NCI-H2171 (cell line): ENCODE measurements at places on chromosomes 1 and 21.

- DNase-seq, result no peak
Observed at GRCh38 chr1:56501888-56502287, 77.5 kb downstream of the PLPP3 start.

DNA sequence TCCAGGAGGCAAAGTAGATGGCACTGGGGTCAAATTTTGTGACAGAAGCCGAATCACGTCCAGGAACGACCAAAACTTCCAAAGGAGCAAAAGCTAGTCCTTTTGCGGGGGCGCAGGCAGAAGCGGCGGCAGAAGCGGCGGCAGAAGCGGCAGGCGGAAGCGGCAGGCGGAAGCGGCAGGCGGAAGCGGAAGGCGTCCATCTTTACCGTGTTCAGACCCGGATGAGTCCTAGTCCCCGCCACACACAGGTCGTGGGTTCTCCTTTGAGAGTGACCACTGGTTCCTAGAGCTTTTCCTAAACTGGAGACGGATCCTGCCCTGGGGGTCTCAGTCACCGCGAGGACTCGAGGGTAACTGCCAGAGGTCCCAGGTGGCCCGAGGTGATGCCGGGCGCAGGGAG lies 53.6 kb downstream of the POFUT2 start:
- DNase-seq, result no peak

GRCh38 chr1:155569988-155570592 lies 7.5 kb upstream of the ASH1L start:
- DNase-seq, result no peak

DNA sequence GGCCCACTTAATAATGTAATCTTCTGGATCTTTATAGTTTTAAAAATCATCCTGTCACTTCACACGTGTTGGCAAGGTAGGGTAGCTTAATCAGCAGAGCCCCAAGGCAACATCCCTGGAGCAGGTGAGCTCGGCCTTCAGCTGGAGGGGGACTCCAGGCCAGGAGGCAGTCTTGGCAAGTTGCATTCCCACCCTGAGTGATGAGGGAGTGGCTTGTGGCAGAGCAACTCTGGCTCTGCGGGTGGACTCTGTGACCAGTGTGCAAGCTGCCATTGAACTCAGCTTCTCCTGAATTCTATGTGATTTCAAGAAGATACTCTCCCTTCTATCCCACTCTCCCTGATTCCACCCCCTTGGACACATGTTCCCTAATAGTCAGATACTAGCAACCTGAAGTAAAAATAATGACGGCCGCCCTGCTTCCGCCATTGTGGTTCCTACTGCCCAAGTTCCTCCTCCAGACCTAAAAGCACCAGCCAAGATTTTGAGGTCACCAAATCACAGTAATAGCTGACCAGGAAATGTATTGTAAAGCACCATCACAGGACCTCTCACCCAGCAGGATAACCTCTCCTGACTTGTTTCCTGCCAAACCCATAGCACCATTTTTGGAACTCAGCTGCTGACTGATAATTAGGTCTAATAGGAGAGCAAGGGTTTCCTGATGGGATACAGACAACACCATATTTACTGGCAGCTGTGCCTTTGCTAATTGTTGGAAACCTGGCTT lies 11.5 kb upstream of the LYST start:
- DNase-seq, result peak; percentile 37

- no peak for DNase-seq
Observed at GRCh38 chr21:18771845-18772380, 368.3 kb upstream of the TMPRSS15 start.

DNA sequence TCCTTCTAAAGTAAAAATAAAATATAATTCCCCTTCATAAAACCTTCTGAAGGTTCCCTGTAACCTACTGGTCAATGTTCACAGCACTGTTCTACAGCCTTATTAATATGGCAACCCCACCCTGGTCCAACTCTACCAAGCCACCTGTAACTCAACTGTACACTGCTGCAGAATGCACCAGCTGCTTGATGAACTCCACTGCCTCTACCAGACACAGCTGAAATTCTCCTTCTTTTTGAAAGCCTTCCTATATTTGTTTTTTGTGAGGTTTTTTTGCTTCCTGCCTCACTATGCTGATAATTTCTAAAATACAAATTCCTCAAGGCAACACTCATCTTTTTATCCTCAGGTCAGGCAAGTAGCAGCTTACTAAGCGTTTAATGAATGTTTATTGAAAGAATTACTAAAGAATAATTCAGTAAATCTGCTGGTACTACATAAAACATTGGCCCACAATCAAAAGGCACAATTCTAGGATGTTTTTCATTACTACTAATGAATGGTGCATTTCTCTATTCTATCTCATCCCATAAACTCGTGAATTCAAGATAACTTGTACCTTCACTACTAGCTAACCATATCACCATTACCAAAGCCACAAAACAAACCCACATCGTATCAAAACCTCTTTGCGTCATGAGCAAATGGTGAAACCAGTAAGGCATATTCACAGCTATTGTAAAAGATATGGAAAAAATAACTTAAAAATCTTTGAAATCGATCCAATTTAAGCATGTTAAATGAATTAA lies 2.4 kb downstream of the SSX2IP start:
- DNase-seq, result no peak

- DNase-seq, result no peak
Observed at GRCh38 chr21:33133892-33134291, 64.0 kb downstream of the OLIG1 start.

GRCh38 chr21:36828891-36829515 lies 130.1 kb downstream of the SIM2 start:
- DNase-seq, result no peak

DNA sequence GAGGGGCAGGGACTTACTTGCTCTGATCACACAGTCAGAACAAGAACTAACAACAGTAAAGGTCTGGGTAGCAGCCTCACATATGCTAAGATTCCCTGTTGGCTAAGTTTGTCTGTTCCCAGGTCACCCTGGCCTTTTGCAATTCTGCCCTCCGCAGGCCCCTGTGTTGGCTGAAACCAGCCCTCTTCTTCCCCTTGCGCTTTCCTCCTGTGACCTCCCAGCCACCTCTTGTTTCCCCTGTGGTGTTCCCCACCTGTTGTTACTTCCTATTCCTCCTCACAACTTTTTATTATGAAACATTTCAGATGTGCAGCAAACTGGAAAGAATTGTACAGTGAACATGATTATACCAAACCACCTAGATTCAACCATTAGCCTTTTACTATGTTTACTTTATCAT lies 23.4 kb downstream of the MAPKAPK2 start:
- no peak for DNase-seq

DNA sequence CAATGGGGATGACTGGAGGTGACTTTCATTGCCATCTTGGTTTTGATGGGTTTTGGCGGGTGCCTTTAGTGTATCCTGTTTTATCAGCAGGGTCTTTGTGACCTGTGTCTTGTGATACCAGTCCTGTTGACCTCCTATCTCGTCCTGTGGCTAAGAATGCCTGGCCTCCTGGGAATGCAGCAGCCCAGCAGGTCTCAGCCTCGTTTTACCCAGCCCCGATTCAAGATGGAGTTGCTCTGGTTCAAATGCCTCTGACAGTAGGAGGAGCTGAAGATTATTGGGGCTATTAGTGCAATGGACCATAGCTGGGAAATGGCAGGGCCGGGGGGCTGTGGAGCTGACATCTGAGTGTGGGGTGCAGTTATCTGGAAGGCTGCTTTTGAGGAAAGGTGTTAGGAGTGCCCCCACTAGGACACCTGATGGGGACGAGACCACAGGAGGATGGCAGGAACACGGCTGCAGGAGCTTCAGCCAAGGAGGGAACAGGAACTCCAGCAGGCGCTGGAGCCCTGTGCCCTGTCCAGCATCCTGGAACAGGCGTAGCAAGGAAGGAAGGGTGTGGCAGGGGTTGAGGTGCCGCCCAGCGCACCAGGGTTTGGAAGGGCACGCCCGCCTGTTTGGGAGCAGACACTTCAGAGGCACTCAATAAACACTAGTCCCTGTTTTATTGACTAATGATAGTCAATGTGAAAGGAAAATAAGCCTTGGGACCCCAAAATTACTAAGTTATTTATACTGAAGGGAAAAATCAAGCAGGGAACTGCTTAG lies 15.3 kb upstream of the AGPAT3 start:
- DNase-seq, result no peak

- no peak for DNase-seq
Observed at GRCh38 chr1:1219341-1219740, 5.4 kb upstream of the TNFRSF4 start.

DNA sequence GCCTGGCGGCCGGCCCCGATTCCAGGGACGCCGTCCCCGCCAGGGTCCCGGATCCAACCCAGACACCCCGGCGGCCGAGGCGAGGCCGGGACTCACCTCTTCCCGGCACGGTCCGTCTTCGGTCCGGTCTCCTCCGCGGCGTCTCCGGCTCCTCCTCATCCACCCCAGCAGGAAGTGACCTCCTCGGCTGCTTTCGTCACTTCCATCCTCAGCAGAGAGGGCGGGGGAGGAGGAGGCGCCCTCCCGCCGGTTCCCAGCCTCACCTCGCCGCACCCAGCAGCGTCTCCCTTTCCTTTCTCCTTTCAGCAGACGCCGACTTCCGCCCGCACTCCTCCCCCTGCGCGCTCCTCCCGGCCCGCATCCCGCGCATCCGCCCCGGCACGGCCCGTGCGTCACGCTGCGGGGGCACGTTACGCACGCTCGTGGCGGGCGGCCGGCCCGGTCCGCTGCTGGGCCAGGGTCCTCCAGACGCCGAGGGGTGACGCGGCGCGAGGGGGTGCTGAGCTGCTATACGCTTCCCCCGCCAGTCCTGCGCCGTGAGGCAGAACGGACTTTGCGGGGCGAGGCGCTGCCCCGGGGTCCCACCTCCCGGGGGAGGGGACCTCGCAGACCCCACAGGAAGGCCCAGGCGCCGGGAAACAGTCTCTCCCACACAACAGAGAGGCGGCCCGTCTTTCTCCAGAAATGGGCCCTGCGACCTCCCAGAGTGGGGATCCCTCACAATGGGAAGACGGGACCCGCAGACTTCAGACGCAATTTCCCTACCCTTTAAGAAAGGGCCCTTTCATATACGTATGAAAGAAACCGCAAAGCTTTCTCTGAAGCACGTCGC lies at the start of gene ETV3:
Gene ETV3, minus strand, starts transcription at position 176 of the 832 bp plus-strand sequence. CDS start 2,043 bp downstream, outside the sequence.
- DNase-seq, result peak; percentile 86

GRCh38 chr1:47870946-47871676 lies 126.1 kb downstream of the TRABD2B start:
- no peak for DNase-seq

DNA sequence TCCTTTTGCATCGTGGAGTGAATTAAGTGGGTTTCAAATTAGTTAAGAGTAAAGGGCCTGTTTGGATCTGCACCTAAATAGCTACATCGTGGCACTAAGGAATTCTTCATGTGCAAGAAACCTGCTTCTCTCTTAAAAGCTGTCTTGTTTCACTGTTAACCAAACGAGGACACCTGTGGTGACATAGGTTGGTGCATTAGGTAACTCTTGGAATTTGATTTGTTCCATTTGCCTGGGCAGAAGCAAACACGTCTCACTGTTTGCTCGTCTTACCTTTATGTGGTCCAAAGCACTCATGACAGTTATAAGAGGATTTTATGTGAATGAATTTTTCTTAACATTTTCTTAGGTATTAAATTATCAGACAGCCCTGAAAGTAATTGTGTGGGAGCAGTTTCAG lies 60.9 kb downstream of the PRDM2 start:
- no peak for DNase-seq

GRCh38 chr1:15882665-15883064 lies 35.2 kb downstream of the SPEN start:
- no peak for DNase-seq

DNA sequence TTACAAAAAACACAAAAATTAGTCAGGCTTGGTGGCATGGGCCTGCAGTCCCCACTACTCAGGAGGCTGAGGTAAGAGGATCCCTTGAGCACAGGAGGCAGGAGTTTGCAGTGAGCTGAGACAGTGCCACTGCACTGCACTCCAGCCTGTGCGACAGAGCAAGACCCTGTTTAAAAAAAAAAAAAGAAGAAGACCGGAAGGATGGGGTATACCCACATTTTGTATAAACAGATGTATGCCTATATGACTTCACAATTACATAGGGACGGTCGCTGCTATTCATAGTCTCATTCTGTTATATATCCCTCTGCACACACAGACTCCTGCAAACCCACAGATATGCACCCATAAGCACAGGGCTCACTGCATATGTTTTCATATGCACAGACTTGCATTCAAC lies 12.7 kb downstream of the LCK start:
- DNase-seq, result no peak

DNA sequence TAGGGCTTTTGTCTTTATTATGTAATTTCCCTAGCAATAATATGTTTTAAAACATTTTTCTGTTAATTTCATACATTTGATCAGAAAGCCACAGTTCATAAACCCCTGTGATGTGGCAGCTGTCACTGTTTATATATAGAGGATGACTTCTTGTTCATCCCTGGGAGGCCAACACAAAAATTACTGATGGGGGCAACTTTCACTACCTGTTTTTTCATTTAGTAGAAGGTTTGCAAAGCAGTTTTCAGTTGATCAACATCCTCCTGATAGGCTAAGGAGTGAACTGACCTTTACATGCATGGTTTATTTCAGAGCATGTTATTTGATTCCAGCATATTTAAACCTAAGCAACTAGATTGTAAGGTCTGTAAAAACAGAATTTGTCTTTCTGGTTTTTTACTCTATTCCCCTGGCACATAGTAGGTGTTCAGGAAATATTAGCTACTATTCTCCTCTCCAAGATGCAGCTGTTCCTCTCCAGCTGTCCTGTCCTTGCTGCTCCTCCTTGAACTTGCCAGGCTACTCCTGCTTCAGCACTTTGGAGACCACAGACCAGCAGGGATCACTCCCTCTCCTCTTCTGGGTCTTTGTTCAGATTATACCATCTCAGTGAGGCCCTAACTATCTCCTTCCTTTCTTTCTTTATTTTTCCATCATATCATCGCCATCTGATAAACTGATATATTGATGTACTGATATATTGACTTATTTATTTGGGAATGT lies 54.7 kb downstream of the ROR1 start:
- peak; percentile 35 for DNase-seq

GRCh38 chr1:26408604-26409003 lies 2.0 kb upstream of the LIN28A start:
- no peak for DNase-seq

DNA sequence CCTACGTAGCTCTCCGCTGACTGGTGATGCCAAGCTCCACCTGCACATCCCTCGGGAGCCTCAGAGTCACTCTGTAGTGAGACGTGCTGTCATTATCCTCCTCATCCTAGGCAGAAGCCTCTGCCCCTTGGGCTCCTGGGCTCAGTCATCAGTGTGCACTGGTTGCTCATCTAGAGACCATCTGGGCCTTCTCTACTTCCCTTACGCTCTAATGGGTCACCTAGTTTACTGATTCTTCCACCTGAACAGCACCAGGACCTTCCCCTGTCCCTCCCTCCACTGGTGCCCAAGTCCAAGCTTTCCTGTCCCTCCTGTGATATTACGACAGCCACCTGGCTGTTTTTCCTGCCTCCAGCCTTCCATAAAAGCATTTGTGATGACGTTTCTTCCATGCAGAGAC lies 136.1 kb upstream of the ERRFI1 start:
- DNase-seq, result peak; percentile 27

GRCh38 chr1:68433395-68433794 lies 16.4 kb downstream of the RPE65 start:
- no peak for DNase-seq

- DNase-seq, result no peak
Observed at GRCh38 chr1:110455151-110455550, 4.2 kb downstream of the PROK1 start.

- DNase-seq, result no peak
Observed at GRCh38 chr1:247079141-247079874, 697 bp upstream of the ZNF670 start.

GRCh38 chr1:41739061-41739955 lies 179.4 kb downstream of the HIVEP3 start:
- peak; percentile 37 for DNase-seq
